Lower lobe of right lung (tissue), 2 donors: ENCODE measurements at places on chromosomes 2 and 18. TPM values are rescaled to one million over a fixed set of nuclear protein-coding genes. Genes with fewer than 3 reads are reported as not detected.

- H3K36me3 ChIP-seq, result no peaks in the 10 kb centered on the region
- no peaks in the 10 kb centered on the region for H3K4me1 ChIP-seq
- no peak overlapping the region for H3K27ac ChIP-seq
- H3K27me3 ChIP-seq, result no peaks in the 10 kb centered on the region
- no peak overlapping the region for H3K4me3 ChIP-seq
Measured at GRCh38 chr2:234725528-234726264, 226.1 kb upstream of the SH3BP4 start.

GRCh38 chr2:178234648-178235047, 40.3 kb downstream of the OSBPL6 start:
- no peak overlapping the region for H3K27ac ChIP-seq
- no peak for DNase-seq
- H3K27me3 ChIP-seq, result no peaks in the 10 kb centered on the region
- no peaks in the 10 kb centered on the region for H3K4me1 ChIP-seq

- no peaks in the 10 kb centered on the region for H3K27me3 ChIP-seq
- H3K4me1 ChIP-seq, result peaks cover 13% of the 10 kb centered on the region
- H3K27ac ChIP-seq, result peak overlapping the region; percentile 42
- no peak for DNase-seq
- no peak overlapping the region for H3K4me3 ChIP-seq
Measured at GRCh38 chr2:196291426-196291825, 120.0 kb upstream of the STK17B start.

- peak overlapping the region; percentile 26 for H3K27ac ChIP-seq
- H3K4me3 ChIP-seq, result no peak overlapping the region
- no peaks in the 10 kb centered on the region for H3K36me3 ChIP-seq
- H3K4me1 ChIP-seq, result no peaks in the 10 kb centered on the region
- H3K27me3 ChIP-seq, result no peaks in the 10 kb centered on the region
Measured at GRCh38 chr2:126761981-126762878, 106.3 kb downstream of the GYPC start.

Gene LRRTM1
- not detected for total RNA-seq
